ENCODE measurements at places on chromosomes 5 and 9. TPM values are rescaled to one million over a fixed set of nuclear protein-coding genes. Genes with fewer than 3 reads are reported as not detected.

C5orf24 gene
- total RNA-seq, result 49.2 TPM

PCDHGA2 gene
- total RNA-seq, result 2.8 TPM

PDE6A gene
- not detected for total RNA-seq

ARID3C gene
- 0.36 TPM for total RNA-seq

MYORG gene
- total RNA-seq, result 2.2 TPM

FAM153A gene
- 0.10 TPM for total RNA-seq

PLPP7 gene
- 18.9 TPM for total RNA-seq

EXD3 gene
- 11.5 TPM for total RNA-seq

FOXD4L4 gene
- total RNA-seq, result 0.20 TPM

SLC25A2 gene
- 0.26 TPM for total RNA-seq

C9 gene
- total RNA-seq, result not detected

RECK gene
- total RNA-seq, result 39.0 TPM

SPATA9 gene
- 0.30 TPM for total RNA-seq

PCDHB15 gene
- 0.91 TPM for total RNA-seq

TLX3 gene
- not detected for total RNA-seq

ANXA1 gene
- total RNA-seq, result 658 TPM

SPZ1 gene
- not detected for total RNA-seq

ARSI gene
- total RNA-seq, result 10.2 TPM

BARHL1 gene
- total RNA-seq, result not detected

GABRA1 gene
- 0.17 TPM for total RNA-seq

PRELID1 gene
- 54.6 TPM for total RNA-seq

CYFIP2 gene
- 31.7 TPM for total RNA-seq

SUB1 gene
- total RNA-seq, result 74.0 TPM

PRRX2 gene
- 17.9 TPM for total RNA-seq

SIT1 gene
- total RNA-seq, result 0.07 TPM

Measured in smooth muscle cell of the pulmonary artery (primary cell).